Osteoblast (primary cell): ENCODE measurements at places on chromosomes 2 and 18. TPM values are rescaled to one million over a fixed set of nuclear protein-coding genes. Genes with fewer than 3 reads are reported as not detected.
A peak's percentile ranks its signal among the peaks of the same experiment; 100 is the strongest.

Gene PAX3
- total RNA-seq, result under 0.01 TPM in 1 of 2 replicates, not detected in the other

Gene RAB31
- 120 and 144 TPM in 2 replicates for total RNA-seq

Gene TRPM8
- not detected in 2 replicates for total RNA-seq

Gene DSC3
- total RNA-seq, result under 0.01 TPM in 2 replicates

Gene DNAJB2
- total RNA-seq, result 33.3 and 41.3 TPM in 2 replicates

Gene HOXD1
- not detected in 2 replicates for total RNA-seq

Gene LCT
- under 0.01 TPM in 2 replicates for total RNA-seq

DNA sequence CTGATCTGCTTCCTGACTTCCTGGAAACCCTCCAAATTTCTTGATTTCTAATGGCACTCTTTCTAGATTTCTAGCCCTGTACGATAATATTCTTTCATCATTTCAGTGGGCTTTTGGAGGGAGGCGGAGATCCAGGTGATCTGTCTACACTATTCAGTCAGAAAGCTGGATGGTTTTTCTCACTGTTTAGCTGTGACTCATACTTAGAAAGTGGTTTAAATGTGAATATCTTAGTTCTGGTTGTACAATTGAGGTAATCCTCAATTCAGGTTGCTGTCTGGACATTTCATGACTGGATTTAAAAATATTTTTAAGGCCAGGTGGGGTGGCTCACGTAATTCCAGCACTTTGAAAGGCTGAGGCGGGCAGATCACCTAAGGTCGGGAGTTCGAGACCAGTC, 20.8 kb downstream of the SEH1L start:
- no peak for DNase-seq

DNA sequence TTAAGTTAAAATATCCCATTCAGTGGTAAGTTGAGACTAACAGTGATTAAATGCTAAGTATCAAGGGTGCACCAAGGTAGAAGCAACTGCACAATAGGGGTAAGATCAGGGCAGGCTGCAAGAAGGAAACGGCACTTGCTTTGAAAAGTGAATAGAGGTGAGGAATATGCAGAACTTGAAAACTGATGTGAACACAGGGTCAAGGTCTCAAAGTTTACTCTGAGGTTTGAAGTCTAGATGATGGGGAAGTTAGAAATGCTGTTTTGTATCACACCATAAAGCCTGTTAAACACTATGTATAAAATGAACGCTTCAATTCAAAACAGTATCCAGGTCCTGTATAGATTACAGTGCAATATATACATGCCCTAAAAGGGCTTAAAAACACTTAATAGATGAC, 50.8 kb downstream of the GRB14 start:
- no peak for DNase-seq

- no peak for DNase-seq
Measured at GRCh38 chr2:216685327-216685875, 9.9 kb downstream of the IGFBP5 start.

DNA sequence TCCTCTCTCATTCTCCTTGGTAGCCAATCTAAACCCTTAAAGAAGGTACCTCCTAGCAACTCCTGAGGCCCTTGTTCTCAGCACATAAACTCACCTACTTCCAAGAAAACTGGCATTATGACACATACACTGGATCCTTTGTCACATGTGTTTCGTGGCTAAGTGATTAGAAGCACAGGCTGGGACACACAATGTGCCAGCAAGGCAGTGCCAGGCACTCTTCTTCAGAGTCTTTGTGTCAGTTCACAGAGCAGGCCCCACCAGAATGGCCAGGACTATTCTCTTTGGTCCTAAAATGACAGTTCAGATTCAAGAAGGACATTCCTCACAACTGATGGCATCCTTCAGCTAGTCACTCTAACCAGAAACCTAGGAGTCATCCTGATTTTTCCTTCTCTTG, 40.3 kb downstream of the SMC6 start:
- no peak for DNase-seq

DNA sequence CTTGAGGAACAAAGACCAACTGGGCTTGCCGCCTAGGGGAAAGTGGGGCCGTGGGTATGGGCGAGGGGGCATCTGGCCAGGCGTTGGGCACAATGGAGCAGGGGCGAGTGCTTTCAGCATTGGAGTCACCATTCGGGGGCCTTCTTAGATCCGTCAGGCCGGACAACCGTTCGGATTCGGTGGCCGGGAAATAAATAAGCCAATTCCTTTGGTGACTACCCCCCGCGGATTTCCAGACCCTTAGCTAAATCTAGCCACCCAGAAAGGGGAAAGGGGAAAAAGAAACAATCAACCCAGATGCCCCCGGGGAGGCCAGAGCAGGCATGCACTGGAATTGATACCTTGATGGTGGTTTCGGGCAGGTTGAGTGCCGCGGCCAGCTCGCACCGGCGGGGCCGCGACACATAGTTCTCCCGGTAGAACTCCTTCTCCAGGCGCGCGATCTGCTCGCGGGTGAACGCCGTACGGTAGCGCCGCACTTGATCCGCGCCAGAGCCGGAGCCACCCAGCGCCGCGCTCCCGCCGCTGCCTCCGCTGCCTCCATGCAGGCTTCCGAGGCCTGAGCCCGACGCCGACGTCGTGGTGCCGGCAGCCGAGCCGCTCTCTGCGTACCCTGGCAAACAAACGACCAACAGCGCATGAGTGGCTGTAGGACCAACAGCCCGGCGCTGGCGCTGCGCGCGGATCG, 1.8 kb downstream of the EVX2 start:
- DNase-seq, result peak; percentile 93

- no peak for DNase-seq
Measured at GRCh38 chr2:20429528-20429927, 17.3 kb upstream of the RHOB start.

- DNase-seq, result peak; percentile 58
Measured at GRCh38 chr2:231138699-231139098, 13.9 kb upstream of the HTR2B start.
